Daoy (cell line): ENCODE measurements at places on chromosomes 2 and 18. TPM values are rescaled to one million over a fixed set of nuclear protein-coding genes. Genes with fewer than 3 reads are reported as not detected.

DNA sequence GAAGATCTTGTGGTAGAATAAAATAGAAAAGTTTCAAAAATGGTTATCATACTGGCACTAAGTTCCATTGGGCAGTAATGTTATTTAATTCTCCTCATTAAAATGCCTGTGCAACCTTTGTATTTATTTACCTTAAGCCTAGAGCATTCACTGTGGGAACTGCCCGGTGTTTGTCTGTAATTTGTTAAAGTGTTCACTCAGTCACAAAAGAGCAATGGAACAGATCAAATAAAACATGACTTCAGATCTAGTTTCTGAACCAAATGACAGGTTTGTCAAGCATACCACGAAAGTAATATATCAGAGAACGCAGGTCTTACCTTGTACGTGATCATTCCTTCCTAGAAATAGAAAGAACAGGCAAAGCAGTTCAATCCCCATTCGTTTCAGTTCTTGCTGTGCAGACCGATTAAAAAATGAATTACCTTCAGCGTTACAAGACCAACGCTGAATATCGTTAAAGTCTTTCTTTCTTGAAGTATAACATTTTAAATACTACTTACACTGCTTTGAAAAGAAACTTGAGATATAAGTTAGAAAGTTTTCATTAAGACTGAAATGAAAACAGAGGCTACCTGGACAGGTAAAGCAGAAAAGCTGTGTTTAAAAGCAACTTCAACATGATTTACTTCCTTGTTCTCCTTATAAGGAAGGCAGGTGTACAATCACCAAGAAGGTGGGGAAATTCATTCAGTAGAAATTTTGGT lies at the start of gene ITGB6:
Gene ITGB6 (minus strand): TSS at position 590 of the 707 bp plus-strand sequence. CDS start 209 bp downstream, at position 381.
- DNase-seq = no peak

GRCh38 chr2:118274841-118275510 lies 186.7 kb downstream of the INSIG2 start:
- no peak for DNase-seq

The GALR1 gene
- total RNA-seq = not detected in 2 replicates

GRCh38 chr2:177783091-177783490 lies 289.5 kb downstream of the PDE11A start:
- no peak for DNase-seq

The AMER3 gene
- total RNA-seq = not detected in 2 replicates

- no peak for DNase-seq
These were observed 32.8 kb upstream of the PXDN start for GRCh38 chr2:1777156-1777555.

DNA sequence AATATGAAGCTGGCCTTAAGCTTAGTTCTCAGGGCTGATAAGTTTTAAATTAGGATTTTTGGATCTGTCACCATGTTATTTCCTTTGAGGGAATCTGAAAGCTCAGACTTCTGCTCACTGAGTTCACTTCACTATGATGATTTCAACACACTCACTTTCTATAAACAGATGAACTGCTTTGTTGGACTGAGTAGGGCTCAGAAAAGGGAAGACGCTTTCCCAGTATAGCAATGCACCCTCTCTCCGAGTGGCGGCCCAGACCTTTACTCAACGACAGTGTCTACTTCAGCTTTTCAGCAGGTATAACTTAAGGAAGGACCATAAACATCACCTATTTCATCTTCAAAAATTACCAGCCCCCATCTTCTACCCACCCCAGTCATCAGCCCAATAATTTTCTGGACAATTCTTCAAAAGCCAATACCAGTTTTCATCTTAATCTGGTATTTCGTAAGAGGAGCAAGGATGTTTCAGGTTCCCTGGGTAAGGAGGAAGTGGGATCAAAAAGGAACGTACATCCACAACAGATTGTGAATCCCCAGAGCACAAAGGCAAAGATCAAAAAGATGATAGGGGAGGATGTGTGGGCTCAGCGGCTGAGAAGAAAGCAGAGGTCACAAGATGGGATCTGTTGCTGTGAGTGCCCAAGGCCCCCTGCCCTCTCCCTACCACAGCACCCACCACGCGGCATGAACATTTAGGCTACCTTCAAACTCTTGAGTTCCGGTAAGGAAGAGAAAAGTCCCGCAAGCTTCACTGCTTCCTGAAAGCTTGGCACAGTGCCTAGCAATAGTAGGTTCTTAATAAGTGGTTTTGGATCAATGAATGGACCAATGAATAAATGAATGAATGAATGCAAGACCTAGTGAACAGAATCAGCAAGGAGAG lies 41.9 kb downstream of the LPIN2 start:
- DNase-seq = no peak

The POTEJ gene
- total RNA-seq = 0.06 and 0.18 TPM in 2 replicates

- no peak for DNase-seq
These were observed 91.2 kb upstream of the UXS1 start for GRCh38 chr2:106285237-106285829.

The ABCG5 gene
- not detected in 2 replicates for total RNA-seq

The ALPG gene
- not detected in 2 replicates for total RNA-seq

The ANKRD30B gene
- total RNA-seq = 0.23 TPM in 1 of 2 replicates, not detected in the other

GRCh38 chr2:69184224-69184623 lies 171.2 kb downstream of the ANTXR1 start:
- DNase-seq = no peak

The SETBP1 gene
- 1.0 and 1.6 TPM in 2 replicates for total RNA-seq

GRCh38 chr18:10057894-10058791 lies 144.3 kb downstream of the VAPA start:
- DNase-seq = peak; percentile 13

DNA sequence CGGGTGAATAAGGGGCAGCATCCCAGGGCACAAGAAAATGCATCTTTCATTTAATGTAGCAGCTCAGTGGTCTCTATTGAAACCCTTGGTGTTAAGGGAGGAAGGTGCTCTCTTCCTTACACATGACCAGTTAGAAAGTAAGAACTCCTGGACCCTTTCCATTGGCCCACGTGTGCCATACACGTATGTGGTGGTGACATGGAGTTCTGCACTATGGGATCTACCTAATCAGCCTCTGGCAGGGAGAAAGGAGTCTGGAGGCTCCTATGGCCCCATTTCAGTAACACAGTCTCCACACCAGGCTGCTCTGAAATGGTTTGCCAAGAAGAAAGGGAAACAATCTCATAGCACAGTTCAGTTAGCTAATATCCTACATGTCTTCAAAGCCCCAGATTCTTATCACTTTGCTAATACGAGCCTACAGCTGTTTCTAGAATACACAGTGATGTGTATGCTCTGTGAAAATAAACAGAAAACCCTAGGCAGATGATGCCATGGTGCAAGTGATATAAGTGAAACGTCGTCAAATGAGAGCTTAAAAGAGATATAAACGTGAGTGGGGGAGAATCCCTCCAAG lies 7.0 kb downstream of the EFEMP1 start:
- DNase-seq = no peak

- no peak for DNase-seq
These were observed 57.0 kb downstream of the TTC32 start for GRCh38 chr2:19844750-19845149.

The AAMP gene
- 237 and 278 TPM in 2 replicates for total RNA-seq

DNA sequence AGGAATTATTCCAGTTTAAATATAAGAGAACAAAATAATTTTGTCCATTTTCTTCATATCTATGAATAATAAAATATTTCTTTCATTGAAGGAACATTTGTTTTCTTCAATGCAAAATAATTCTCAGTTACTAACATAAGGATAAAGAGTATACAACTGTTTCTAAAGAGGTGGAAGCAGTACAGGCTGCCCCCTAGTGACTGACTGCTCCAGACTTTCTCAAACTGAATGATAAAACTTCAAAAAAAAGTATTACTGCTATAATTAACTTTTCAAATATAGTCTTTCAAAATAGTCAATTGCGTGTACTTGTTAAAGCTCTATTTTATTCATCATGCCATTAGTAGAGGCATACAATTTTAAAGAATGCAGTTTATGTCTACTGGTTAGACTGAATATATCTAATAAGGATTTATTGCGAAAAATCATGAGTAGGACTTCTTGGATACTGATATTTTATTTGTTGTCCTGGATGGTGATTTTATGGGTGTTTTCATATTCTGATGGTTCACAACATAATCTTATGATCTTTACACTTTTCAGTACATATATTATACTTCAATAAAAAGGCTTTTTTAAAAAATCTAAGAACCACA lies 100.1 kb downstream of the WDPCP start:
- DNase-seq = peak; percentile 3

The KCNG2 gene
- total RNA-seq = not detected in 2 replicates

The GKN2 gene
- total RNA-seq = 0.06 TPM in 1 of 2 replicates, not detected in the other

DNA sequence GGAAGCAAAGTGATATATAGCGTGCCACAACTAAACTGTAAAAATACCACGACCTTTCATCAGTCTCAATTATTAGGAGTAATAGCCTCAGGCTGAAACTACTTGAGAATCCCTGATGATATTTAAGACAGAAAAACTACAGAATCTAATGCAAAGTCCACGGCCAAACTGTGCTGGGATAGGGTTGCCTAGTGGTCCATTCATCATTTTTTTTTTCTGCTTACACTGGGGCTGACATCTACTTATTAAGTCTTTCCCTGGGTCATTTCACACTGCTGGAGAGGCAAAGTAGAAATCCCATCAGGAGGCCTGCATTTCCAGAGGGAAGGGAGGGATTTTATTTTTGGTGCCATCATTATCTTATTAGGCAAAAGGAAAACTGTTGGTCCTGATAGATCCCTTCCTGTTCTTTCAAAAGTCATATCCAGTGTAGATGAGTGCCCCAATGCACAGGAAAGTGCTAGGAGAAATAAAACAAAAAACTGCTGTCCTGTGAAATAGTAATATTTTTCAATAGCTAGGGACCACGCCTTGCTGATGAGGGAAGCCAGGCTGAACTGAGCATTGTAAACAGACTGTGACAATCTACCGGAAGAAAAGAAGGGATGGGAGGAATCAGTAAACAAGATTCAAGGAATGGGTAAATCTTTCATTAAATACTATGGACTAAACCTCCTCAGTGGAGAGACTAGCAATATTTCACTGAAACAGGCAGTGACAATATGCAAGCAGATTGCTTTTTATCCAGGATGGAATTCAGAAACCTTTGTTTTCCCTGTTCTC lies 644.3 kb downstream of the IRS1 start:
- no peak for DNase-seq

The TCF23 gene
- total RNA-seq = not detected in 2 replicates

The SRD5A2 gene
- total RNA-seq = not detected in 2 replicates

DNA sequence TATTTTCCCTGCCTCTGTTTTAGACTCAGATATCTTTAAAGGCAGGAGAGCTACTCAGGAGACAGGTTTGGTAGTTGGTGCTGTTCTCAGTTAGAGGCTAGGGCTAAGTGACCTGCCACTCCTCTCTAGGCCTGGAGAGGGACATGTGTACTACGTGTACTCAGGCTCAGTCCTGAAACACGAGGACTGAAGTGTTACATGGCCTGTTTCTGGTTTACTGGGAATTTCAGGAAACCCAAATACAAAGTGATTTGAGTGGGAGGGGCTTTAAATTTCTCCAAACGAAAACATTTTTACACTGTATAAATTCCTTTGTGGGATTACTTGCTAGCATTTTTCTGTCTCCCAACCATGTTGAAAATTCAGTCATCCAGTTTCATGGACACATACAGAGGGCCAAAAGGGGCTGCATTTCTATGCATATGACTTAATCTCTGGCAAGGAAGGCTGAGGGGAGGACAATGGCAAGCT lies 343.3 kb downstream of the CYP26B1 start:
- DNase-seq = no peak

GRCh38 chr2:134408791-134409190 lies 154.9 kb downstream of the MGAT5 start:
- peak; percentile 28 for DNase-seq

- peak; percentile 57 for DNase-seq
These were observed 10.2 kb downstream of the RAB10 start for GRCh38 chr2:26043862-26044696.

The GALNT14 gene
- total RNA-seq = 22.3 and 32.3 TPM in 2 replicates

- DNase-seq = no peak
These were observed 112.2 kb downstream of the CPO start for GRCh38 chr2:207051385-207051965.

DNA sequence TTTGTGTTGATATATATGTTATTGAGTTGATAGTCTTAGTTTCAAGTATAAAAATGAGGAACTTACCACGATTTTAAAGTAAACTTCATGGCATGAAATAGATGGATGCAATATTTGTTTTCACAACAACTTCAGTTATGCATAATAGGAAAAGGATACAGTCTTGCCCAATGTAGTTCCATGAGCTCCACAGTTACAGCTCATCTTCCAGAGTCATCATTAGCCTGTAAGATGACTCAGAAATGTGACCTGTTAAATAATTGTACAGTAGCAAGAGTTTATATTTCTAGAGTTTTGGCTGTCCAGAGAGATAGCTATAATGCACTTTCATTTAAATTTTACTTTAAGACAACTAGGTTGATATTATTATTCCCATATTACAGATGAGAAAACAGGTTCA lies 80.9 kb upstream of the ARHGAP28 start:
- no peak for DNase-seq

GRCh38 chr2:118059919-118060478 lies 28.3 kb upstream of the INSIG2 start:
- peak; percentile 62 for DNase-seq

The FBXO48 gene
- total RNA-seq = 0.80 and 1.0 TPM in 2 replicates

DNA sequence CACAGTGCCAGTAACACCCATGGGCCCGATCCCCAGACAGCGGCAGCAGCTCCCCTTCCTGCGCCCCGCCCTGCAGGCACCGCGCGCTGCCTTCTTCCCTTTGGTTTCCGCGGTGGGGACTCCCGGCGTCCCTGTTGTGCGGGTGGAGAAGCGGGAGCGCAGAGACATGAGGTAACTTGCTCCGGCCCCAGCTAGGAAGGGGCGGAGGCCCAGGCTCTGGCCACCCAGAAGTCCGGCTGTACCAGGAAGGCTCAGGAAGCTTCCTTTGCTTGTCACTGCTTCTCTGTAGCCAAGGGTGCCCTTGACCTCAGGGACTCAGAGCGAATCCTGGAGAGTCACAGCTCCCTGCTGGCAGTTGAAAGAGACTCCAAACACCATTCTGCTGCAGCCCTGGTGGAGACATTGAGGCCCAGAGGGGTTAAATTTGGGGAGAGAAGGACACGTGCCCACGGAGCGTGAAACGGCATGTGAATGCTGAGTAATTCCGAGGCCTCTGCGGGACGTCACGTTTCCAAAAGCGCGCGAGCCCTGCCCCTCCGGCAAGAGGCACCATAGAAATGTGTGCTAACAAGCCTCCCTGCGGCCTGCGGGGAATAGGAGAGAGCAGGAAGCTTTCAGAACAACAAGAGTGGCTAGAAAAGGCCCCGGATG lies 6.7 kb upstream of the ADCY3 start:
- DNase-seq = no peak

DNA sequence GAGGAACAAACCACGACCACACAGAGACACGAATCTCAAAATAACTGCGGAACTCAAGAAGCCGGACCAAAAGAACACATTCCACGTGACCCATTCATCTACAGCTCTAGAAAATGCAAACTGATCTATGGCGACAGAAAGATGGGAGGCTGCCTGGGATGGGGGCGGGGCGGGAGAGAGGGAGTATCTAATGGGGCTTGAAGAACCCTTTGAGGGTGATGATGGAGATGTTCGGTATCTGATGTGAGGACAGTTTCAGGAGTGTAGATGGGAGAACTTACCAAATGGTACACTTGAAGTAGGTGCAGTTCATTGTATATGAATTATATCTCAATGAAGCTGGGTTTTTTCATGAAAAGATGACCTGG lies 34.6 kb upstream of the KLF11 start:
- DNase-seq = no peak
